Breast epithelium (tissue), 4 donors: ENCODE measurements at places on chromosomes 11 and 22.

DNA sequence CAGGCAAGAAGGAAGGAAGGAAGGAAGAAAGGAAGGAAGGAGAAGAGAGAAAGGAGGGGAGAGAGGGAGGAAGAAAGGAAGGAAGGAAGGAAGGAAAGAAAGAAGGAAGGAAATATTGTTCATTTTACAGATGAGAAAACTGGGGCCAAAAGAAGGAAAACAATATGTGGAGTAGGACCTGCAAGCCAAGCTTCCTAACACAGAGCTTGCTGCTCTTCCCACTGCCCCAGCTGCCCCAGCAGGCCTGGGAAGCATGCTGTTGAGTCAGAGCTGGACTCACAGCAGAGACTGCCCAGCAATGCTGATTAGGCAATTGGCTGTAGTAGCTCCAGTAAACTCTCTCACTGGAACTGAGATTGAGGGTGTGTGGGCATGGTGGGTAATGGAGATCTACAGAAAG lies 42.6 kb upstream of the SMCO4 start:
- H3K27me3 ChIP-seq = no peaks in the 10 kb centered on the region
- no peak for DNase-seq
- no peaks in the 10 kb centered on the region for H3K4me1 ChIP-seq
- no peaks in the 10 kb centered on the region for H3K36me3 ChIP-seq
- no peak overlapping the region for H3K27ac ChIP-seq
- no peak overlapping the region for H3K4me3 ChIP-seq

DNA sequence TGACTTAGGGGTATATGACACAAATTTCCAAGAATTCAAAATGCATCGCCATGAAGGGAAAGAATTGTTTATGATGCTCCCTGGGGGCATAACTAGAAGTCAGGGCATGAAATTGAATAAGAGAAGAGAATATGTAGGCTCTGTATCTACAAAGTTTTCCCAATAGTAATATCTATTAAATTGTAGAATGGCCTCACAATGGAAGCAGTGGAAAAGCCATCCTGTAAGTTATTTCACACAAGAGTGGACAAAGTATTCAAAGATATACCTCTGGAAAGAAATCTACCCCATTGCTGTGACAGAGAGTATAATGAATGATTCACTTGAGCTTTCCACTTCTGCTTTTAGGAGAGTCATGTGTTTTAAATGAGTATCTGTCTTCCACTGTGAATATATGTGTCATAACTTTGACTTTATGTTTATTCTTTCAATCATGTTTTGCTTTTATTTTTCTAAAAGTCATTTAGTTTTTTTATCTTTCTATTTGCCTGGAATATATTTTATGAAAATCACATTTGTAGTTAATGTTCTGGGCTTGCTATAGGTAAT lies 65.7 kb upstream of the DDI1 start:
- H3K4me3 ChIP-seq = no peak overlapping the region
- DNase-seq = no peak
- H3K27me3 ChIP-seq = no peaks in the 10 kb centered on the region
- no peaks in the 10 kb centered on the region for H3K36me3 ChIP-seq
- H3K27ac ChIP-seq = no peak overlapping the region
- no peaks in the 10 kb centered on the region for H3K4me1 ChIP-seq

GRCh38 chr22:26589367-26589844 lies 526 bp downstream of the TPST2 start:
- peak overlapping the region; percentile 76 for H3K4me3 ChIP-seq
- no peaks in the 10 kb centered on the region for H3K27me3 ChIP-seq
- no peaks in the 10 kb centered on the region for H3K36me3 ChIP-seq
- DNase-seq = no peak
- H3K27ac ChIP-seq = peak overlapping the region; percentile 78

DNA sequence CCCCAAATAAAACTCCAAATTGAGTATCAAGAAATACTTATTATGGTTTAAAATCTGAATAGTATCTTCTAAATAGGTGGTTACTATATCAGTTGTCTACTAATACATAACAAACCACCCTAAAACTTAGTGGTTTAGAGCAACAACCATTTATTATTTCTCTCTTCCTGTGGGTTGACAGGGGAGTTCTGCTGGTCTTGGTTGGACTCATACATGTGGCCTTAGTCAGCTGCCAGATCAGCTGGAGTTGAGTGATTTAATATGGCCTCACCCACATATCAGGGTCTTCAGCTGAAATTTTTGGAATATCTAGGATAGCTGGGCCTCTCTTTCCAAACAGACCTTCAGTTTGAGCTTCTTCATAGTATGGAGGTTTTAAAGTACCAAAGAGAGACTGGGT lies 34.5 kb downstream of the C11orf65 start:
- no peak for DNase-seq
- no peaks in the 10 kb centered on the region for H3K4me1 ChIP-seq
- H3K4me3 ChIP-seq = no peak overlapping the region
- no peak overlapping the region for H3K27ac ChIP-seq
- no peaks in the 10 kb centered on the region for H3K36me3 ChIP-seq

- no peaks in the 10 kb centered on the region for H3K27me3 ChIP-seq
- no peak overlapping the region for H3K4me3 ChIP-seq
- no peak overlapping the region for H3K27ac ChIP-seq
- H3K4me1 ChIP-seq = no peaks in the 10 kb centered on the region
- DNase-seq = no peak
These were observed 974.0 kb downstream of the TBC1D22A start for GRCh38 chr22:47736186-47737034.

DNA sequence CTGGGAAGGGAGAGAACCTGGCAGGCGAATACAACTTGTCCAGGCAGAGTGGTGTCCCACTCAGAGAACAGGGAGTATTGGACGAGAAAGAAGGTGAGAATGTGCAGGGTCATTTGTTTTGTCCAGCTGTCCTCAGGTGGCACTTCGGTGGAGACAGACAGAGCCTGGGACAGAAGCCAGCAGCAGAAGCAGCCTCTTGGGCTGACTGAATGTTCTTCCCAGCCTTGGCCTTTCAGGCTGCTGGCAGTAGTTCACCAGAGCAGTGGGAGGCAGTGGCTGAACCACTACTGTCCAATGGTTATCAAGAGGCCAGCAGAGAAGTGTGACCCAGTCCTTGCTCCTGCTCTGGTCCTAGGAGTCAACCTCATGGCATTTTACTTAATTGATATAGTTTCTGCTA lies 331.1 kb upstream of the NARS2 start:
- no peak overlapping the region for H3K27ac ChIP-seq
- no peaks in the 10 kb centered on the region for H3K4me1 ChIP-seq
- H3K36me3 ChIP-seq = no peaks in the 10 kb centered on the region
- peaks cover 5% of the 10 kb centered on the region for H3K27me3 ChIP-seq
- H3K4me3 ChIP-seq = no peak overlapping the region

- DNase-seq = no peak
- H3K4me1 ChIP-seq = no peaks in the 10 kb centered on the region
- H3K27me3 ChIP-seq = no peaks in the 10 kb centered on the region
- no peak overlapping the region for H3K27ac ChIP-seq
These were observed 45.3 kb downstream of the ZBTB44 start for GRCh38 chr11:130269326-130269943.

GRCh38 chr11:118921121-118921928 lies 4.4 kb downstream of the BCL9L start:
- no peak for DNase-seq
- H3K4me3 ChIP-seq = peak overlapping the region; percentile 97
- H3K4me1 ChIP-seq = peaks cover 33% of the 10 kb centered on the region
- H3K27me3 ChIP-seq = no peaks in the 10 kb centered on the region
- no peaks in the 10 kb centered on the region for H3K36me3 ChIP-seq
- peak overlapping the region; percentile 100 for H3K27ac ChIP-seq

DNA sequence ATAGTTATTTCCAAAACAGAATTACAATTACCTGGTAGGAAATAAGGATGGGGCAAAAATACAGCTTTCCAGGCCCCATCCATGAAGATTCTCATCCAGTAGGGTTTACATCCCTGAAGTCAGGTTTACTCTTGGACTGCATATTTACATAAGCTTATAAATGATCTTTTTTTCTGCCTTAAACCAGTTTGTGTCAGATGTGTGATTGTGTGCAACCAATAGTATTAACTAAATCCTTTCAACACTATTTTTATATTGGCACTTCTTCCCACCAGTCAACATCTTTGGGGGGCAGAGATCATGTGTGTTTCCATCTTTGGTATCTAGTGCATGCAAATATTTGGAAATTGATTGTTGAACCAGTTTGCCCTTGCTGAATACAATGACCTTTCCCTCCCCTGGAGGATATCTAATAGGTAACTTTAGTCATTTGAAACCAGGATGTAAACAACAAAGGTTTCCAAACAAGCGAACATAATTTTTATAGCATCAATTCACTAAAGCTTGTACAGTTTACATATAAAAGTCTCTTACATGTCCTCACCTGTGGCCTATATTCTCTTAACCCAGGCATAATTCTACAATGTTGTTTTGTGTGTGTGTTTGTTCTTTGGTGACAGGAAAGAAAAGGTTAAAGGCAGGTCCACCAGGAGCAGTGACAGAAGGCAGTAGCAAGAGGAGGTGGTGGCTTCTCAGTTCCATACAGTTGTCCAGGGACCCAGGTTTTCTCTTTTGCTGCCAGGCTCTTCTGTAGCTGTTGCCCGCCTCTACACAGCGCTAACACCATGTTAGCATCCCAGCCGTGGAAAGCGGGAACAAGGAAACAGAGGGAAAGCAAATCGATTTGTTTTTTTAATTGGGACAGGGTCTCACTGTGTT lies 1.7 kb upstream of the ME3 start:
- no peak for DNase-seq
- peaks cover 3% of the 10 kb centered on the region for H3K4me1 ChIP-seq
- no peak overlapping the region for H3K4me3 ChIP-seq
- H3K36me3 ChIP-seq = no peaks in the 10 kb centered on the region
- H3K27ac ChIP-seq = no peak overlapping the region

DNA sequence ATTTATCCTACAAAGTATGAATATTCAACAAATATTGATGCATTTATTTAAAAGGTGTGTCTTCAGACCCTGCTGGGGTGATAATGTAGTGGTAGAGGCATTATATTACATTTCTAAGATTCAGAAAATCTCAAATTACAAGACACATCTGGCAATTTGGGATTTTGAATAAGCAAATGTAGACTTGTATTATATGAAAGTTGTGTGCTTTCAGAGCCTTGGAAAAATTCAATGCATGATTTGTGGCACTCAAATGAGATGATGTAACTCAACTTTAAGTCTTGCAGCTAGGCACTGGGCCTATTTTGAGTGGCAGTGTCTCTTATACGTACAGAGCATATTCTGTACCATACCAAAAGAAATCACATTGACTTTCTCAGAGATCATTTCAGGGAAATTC lies 214.4 kb downstream of the ETS1 start:
- no peaks in the 10 kb centered on the region for H3K27me3 ChIP-seq
- H3K27ac ChIP-seq = no peak overlapping the region
- no peaks in the 10 kb centered on the region for H3K36me3 ChIP-seq
- no peak for DNase-seq

- H3K4me1 ChIP-seq = no peaks in the 10 kb centered on the region
- H3K36me3 ChIP-seq = no peaks in the 10 kb centered on the region
- peak overlapping the region; percentile 20 for H3K4me3 ChIP-seq
These were observed 51.1 kb downstream of the LIF start for GRCh38 chr22:30195245-30196140.
